Purkinje cell (primary cell): ENCODE measurements at places on chromosomes 3 and 15. TPM values are rescaled to one million over a fixed set of nuclear protein-coding genes. Genes with fewer than 3 reads are reported as not detected.

Gene SLC25A38
- 23.3 and 32.0 TPM in 2 replicates for polyA plus RNA-seq

Gene RHOV
- polyA plus RNA-seq, result 0.36 TPM in 1 of 2 replicates, not detected in the other

Gene ATP8B4
- 0.58 TPM in 1 of 2 replicates, not detected in the other for polyA plus RNA-seq

Gene LRRC31
- 0.98 and 1.9 TPM in 2 replicates for polyA plus RNA-seq

Gene SPTSSB
- polyA plus RNA-seq, result 5.9 and 9.5 TPM in 2 replicates

Gene SCAMP5
- 36.5 and 48.3 TPM in 2 replicates for polyA plus RNA-seq

Gene MEX3B
- 3.7 TPM in 1 of 2 replicates, not detected in the other for polyA plus RNA-seq

Gene HAPLN3
- polyA plus RNA-seq, result not detected in 2 replicates

Gene RFX7
- polyA plus RNA-seq, result 3.8 and 5.0 TPM in 2 replicates

Gene PLSCR4
- 15.6 and 15.9 TPM in 2 replicates for polyA plus RNA-seq

Gene GOLGA8R
- polyA plus RNA-seq, result not detected in 2 replicates

Gene GOLGA6L7
- polyA plus RNA-seq, result not detected in 2 replicates

Gene CPNE9
- polyA plus RNA-seq, result 6.6 and 12.5 TPM in 2 replicates

Gene IL20RB
- polyA plus RNA-seq, result not detected in 2 replicates

Gene IL1RAP
- 17.2 and 20.3 TPM in 2 replicates for polyA plus RNA-seq

Gene TBL1XR1
- polyA plus RNA-seq, result 70.0 and 95.8 TPM in 2 replicates

Gene NRROS
- polyA plus RNA-seq, result not detected in 2 replicates

Gene ACTC1
- polyA plus RNA-seq, result 1.4 and 2.6 TPM in 2 replicates

Gene TOMM70
- 27.9 and 41.9 TPM in 2 replicates for polyA plus RNA-seq
